ENCODE measurements at places on chromosomes 16 and 17.

- DNase-seq = no peak
Measured at GRCh38 chr16:57525761-57526160, 10.6 kb downstream of the CCDC102A start.

GRCh38 chr16:69741951-69742904 is 12.5 kb downstream of the NOB1 start:
- DNase-seq = no peak

- no peak for DNase-seq
Measured at GRCh38 chr16:65876056-65876408, 490.5 kb upstream of the CDH5 start.

- DNase-seq = no peak
Measured at GRCh38 chr17:8053600-8053999, 14.7 kb downstream of the ALOX15B start.

DNA sequence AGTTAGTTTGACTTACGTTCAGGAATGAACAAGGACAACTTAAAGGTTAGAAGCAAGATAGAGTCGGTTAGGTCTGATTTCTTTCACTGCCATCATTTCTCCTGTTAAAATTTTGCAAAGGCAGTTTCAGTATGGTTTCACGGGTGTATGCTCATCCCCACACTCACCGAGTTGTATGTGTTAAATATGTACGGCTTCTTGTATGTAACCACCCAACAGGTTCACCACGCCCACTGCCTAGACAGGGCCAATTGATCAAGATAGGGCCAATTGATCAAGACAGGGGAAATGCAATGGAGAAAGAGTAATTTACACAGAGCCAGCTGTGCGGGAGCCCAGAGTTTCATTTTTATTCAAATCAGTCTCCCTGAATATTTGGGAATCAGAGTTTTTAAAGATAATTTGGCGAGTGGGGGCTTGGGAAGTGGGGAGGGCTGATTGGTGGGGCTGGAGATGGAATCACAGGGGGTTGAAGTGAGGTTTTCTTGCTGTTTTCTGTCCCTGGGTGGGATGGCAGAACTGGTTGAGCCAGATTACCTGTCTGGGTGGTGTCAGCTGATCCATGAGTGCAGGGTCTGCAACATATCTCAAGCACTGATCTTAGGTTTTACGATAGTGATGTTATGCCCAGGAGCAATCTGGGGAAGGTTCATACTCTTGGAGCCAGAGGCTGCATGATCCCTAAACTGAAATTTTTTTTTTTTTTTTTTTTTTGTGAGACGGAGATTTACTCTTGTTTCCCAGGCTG is 62.4 kb upstream of the PLCG2 start:
- peak; percentile 35 for DNase-seq

DNA sequence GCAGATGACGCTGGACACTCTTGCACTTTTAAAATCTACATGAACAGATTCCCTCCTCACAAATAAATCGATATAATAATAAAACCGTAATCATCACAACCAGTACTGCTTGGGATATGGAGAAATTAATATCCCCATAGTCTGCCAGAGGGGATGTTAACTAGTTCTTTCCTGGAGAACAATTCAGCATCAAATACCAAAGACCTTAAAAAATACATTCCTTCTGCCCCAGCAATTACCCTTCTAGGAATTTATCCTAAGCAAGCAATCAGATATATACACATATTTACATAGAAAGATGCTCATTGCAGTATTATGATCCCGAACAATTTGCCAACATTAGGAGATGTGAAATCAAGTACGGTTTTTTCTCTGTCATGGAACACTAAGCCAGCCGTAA is 21.8 kb downstream of the SMYD4 start:
- no peak for DNase-seq

GRCh38 chr16:88731699-88732098 is 25.4 kb downstream of the CTU2 start:
- DNase-seq = no peak

Data from memory B cell (primary cell).